Activated CD8-positive, alpha-beta memory T cell treated with anti-CD3 and anti-CD28 coated beads for 1 hour (primary cell): ENCODE measurements at places on chromosomes 2 and 18.

DNA sequence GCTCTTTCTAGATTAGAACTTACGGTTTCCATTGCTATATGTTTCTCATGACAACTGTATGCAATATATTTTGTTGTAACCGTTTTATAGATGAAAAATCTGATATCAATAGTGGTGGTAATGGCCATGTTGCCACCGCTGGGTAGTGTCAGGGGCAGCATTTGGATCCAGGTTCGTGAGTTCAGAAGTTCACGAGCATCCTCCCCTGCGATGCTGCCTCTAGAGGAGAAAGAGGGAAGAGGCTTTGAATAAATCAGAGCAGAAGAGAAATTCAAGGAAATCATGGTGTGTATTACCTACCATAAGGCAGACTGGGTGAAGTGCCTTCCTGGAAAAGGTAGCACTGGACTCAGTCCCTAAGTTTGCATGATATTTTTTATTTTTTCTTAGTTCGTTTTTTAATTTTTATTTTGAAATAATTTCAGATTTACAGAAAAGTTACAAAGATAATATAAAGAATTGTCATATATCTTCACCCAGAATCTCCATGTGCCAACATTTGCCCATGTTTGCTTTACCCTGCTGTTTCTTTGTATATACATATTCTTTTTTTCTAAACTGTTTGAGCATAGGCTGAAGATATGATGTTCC, 3.3 kb upstream of the ZBTB7C start:
- DNase-seq = no peak

DNA sequence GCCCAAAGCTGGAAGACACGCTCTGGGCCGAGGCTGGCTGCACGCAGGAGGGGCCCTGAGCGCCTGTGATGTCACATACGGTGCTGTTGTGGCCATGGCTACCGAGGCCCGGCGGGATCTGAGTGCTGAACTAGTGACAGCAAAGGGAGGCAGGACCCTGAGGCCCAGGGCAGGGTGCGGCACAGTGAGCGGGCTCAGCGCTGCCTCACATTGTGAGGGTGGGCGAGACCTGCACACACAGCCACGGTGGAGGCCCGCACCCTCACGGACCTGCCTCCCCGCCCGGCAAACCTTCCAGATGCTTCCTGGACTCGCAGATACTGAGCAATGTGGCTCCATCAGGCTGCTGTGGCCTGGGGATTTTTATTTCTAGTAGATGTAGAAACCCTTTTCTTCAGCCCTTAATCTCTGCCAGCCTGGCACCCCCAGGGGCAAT, 133.8 kb upstream of the CTDP1 start:
- DNase-seq = no peak

- no peak for DNase-seq
Measured at GRCh38 chr2:239765911-239766310, 259.2 kb downstream of the NDUFA10 start.

DNA sequence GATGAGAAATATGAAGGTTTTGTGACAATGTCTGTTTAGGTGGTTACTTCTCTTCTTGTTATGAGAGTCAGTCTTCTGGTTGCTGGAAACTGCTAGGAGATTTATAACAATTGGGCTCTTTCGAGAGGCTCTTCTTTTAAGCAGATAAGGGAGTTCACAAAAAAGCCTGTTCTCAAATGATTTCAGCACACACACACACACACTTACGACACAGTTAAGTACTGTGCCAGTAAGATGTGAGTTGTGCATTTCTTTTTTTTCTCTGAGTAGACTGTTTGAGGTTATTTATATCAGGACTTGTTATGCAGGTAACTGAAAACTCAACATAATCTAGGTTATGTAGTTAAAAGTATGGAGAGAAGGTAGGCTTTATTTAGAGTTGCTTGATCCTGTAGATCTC, 49.8 kb downstream of the MSH2 start:
- no peak for DNase-seq

DNA sequence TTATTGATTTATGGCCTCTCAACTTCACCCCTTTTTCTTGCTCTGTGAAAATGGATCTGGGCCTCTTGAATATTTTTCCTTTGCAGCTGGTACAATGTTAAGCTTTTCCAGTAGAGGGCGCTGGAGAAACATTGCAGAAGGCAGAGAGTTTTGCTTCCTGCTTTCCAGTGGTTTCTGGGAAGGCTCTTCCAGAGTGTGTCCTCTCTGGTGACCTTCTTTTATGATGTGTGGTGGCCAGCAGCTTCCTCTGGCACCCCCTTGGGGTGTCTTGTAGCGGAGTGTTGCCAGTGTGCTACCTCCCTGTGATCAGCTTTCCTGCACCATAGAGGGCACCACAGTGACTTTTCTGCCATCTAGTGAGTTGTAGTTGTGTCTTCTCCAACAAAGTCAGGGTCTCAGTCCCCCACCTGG, 25.4 kb upstream of the MGAT5 start:
- DNase-seq = no peak

- no peak for DNase-seq
Measured at GRCh38 chr2:223474893-223475292, 127.3 kb downstream of the SCG2 start.

DNA sequence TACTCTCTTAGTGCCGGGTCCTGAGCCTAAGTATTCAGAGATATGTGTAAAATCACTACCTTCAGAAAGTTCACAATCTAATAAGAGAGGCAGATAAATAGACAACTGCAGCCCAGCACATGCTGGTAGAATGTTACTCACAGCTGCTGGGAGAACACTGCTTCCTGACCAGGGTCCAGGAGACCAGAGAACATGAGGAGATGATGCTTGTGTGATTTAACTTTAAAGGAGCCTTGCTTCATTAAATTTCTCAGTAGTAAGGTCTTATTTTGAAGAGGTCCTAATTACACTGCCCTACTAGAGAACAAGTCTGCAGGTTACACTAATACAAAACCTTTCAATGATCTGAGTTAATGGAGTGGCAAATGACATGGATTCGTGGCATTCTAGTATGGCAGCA, 209.9 kb upstream of the TRIB2 start:
- no peak for DNase-seq

DNA sequence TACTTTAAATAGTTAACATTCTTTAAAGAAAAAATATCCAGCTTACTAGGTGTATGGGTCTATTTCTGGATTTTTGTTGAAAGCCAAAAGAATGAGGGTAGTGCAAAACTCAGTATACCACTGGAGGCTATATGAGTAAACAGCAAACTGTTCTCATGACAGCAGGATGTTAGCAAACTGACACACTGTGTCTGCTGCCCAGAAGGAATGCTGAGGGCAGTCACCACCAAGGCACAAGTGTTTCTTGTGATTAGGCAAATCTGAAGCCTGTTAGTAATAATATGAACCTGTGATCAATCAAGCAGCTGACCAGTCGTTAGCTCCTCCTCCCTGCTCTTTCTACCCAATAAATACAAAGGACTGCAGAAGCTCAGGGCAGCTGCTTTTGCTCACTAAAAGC, 50.5 kb upstream of the SULT1C3 start:
- DNase-seq = no peak

DNA sequence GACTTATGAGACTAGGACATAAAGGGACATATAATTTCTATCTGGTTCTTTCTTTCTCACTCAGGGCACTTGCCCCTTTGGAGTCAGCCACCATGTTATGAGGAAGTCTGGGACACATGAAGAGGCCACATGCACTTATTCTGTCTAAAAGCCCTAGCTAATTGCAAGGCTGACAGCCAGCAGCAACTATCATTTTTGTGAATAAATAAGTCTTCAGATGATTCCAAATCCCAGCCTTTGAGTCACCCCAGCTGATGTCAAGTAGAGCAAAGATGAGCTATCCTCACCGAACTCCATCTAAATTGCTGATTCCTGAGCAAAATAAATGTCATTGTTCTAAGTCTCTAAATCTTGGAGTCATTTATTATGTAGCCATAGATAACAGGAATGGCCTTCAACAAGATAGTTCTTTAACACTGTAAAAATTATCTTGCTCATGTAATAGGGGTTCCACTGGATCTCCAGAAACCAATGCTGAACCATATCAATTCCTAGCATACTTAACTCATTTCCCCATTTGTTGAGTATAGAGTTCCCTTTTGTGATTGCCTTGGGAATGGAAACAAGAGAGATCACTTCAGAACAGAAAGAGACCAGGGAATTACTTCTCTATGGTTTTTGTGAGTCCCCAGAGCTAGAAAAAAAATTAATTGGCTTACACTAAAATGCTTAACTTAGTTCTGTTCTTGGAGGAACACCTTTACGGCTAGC, 50.6 kb upstream of the FN1 start:
- DNase-seq = no peak

DNA sequence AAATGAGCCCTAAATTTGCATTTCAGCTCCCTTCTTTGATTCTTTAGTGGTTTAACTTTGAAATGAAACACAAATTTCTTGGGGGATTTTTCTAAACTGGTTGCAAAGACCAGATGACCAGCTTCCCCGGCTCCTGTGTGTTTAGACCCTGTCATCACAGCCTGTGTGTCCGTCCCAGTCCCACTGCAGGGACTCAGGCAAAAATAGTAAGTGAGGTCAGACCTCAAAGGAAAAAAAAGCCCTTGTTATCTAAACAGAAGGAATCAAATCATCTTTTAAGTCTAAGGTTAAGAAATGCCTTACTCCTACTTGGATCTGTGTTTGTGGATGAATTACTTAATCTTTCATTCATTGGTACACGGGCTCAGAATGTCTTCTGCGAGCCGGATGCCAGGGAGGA, 423.7 kb downstream of the LPIN1 start:
- no peak for DNase-seq

GRCh38 chr2:232335859-232336215, 42.7 kb upstream of the ALPP start:
- no peak for DNase-seq

GRCh38 chr2:132979339-132980093, 309.5 kb upstream of the LYPD1 start:
- DNase-seq = no peak

DNA sequence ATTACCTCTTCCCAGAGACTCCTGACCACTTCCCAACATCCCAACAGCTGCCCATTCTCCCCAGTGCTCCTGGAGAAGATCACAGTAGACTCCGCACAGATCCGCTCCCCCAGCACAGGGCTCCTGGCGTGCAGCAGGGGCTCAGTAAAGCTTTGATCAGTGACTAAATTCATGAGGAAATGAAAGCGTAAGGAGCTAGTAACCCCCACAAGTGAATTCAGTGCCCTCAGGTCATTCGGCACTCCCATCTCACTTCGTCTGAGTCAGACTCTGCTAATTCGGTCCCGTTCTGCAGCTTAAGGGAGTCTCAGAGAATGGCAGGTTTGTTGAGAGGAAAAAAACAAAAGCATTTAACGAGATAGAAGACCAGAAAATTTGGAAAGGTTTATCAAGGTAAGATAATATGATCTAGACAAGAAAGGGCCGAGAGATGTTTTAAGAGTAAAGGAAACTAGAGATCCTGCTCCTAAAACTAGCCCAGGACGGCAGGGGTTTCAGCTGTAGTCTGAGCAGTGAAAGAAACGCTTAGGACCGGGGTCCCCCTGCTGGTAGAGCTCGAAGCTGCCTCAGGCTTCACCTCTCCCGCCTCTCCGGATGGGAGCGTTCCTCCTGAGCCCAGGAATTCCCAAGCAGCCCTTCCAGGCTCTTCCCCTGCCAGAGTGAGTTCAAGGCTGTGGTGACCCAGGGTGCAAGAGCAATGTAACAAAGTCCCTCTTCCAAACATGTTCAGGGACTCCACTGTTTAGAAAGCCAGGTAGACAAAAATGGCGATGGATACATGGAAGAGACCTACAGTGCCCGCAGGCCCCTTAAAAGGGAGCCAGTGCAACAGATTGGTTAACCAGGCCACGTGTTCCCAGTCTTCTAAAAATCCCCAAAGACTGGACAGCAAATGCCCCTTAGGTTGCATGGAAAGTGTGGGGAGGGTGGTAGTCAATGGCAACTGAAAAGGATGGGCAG, 127.3 kb downstream of the DNER start:
- DNase-seq = no peak

DNA sequence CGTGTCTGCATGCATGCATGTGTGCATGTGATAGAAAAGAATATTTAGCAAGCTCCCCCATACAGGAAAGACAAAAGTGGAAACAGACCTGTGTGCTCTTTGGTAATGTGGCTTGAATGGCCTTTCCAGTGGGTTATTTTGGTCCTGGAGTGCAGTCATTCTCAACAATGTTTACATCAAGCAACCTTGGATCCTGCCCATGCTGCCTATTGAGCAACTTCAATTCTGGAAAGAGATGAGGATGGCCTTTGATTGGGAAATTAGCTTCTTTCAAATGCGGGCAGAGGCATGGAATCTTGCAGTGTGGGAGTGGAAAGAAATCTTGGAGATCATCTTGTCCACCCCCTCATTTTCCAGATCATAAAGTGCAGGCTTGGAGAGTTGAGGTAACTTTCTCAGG, 87.2 kb upstream of the SMAD2 start:
- DNase-seq = no peak
